ELF-1 (cell line): ENCODE measurements at places on chromosomes 11 and 22.

DNA sequence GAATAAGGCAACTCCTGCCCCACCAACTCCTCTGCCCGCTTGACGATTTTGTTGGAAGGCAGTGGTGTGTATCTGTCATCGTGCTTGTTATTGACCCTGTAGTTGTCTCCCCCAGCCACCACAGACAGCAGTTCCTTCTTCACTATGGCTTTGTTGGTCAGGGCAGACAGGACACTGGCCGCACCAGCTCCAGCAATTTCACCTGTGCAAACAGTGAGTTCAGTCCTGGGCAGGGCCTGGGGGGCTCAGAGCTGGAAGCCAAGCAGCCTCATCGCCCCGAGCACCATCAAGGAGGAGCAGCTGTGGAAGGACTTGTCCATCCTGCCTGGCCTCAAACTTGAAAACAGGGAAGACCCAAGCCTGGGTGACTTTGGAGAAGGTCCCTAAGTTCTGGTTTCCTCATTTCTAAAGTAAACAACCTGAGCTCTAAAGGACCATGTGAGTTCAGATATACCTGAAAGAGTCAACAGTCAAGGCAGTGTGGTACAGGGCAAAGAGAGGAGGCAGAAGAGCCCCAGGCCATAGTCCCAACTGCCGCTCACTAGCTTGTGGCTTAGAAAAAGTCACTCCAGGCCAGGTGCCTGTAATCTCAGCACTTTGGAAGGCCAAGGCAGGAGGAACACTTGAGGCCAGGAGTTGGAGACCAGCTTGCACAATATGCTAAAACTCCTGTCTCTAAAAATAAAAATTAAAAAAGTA lies 4.6 kb downstream of the PLAAT2 start:
- DNase-seq, result no peak

DNA sequence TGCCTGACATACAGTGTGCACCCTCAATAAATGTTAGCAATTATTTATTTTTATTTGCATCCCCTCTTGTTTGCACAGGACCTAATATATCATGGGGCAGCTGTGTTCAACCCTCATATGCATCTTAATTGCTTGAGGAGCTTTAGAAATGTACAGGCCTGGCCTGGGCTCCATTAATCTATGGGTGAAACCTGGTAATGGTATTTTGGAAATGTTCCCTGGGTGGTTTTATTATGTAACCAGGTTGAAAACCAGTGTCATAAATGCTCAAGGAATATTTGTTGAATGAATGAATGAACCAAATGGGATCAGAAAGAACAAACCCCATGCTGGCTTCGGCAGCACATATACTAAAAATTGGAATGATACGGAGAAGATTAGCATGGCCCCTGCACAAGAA lies 84.0 kb upstream of the PICALM start:
- DNase-seq, result no peak

DNA sequence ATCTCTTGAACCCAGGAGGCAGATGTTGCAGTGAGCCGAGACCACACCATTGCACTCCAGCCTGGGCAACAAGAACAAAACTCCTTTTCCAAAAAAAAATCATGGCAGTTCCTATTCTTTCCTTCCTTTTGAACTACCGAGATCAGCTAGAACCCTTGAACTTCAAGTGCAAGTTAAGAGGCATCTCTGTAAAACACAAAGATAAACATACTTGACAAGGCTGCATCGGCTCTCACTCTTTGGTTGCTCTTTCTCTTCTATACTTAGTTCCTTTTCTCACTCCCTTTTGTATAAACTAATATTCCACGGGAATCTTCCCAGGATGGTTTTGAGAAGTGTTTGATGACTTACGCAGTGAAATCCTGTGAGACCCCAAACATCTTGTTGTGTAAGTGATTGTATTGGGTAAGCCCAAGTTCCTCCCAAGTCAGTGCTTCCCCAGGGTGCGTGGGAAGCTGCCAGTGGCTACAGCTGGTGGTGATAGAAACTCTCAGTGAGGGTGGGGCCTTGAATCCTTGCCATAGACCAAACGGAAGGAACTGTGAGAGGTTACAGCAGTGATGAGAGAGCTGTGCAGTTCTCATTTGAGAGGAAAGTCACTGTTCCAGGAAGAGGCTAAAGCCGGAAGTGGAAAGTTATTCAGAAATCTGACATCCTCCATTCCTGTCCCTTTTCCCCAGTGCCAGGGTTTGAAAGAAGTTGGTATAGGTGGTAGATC lies 24.1 kb upstream of the CDC42EP2 start:
- DNase-seq, result no peak

DNA sequence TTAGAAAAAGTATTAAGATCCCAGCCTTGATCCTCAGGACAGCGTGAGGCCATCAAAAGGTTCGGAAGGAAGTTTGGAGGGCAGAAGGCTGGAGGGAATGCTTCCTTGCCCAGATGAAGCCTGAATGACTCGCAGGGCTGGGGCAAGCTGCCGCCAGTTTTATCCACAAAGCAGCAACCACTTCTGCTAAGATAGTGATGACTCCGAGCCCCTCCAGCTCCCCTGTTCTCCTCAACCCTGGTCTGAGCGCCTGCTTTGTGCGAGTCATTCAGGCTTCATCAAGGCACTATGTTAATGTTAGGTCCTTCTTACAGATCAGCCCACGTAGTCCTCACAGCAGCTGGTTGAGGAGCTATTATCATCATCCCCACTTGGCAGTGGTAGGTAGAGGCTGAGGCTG lies 158.8 kb downstream of the COMMD9 start:
- no peak for DNase-seq

- no peak for DNase-seq
Measured at GRCh38 chr11:59195586-59195985, 17.1 kb downstream of the MPEG1 start.

DNA sequence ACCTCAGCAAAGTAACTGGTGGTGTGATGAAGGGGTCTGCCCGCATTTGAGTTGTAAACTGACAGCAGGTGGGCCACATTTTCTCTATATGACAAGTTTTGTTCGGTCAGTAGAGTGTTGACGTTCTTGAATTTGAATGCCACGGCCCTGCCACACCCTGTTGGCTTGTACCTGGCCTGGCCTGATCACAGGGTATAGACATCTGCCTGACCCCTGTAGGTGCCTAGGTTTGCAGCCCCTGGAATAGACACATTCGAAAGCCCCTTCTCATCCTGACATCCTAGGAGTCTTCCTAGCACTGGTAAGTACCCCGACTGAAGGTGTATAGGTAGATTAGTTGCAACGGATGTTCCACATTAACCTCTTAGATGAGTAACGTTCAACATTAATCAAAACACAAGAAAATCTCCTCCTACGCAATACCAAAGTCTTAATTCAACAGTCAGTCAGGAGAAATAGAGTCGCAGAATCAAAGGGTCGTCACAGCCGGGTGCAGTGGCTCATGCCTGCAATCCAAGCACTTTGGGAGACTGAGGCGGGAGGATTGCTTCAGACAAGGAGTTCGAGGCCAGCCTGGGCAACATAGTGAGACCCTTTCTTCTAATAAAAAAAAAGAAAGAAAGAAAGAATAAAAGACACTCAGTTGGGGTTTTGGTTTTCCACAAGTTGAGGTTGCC lies 43.6 kb upstream of the CD5 start:
- DNase-seq, result no peak
